ENCODE measurements at places on chromosomes 12 and 14.

DNA sequence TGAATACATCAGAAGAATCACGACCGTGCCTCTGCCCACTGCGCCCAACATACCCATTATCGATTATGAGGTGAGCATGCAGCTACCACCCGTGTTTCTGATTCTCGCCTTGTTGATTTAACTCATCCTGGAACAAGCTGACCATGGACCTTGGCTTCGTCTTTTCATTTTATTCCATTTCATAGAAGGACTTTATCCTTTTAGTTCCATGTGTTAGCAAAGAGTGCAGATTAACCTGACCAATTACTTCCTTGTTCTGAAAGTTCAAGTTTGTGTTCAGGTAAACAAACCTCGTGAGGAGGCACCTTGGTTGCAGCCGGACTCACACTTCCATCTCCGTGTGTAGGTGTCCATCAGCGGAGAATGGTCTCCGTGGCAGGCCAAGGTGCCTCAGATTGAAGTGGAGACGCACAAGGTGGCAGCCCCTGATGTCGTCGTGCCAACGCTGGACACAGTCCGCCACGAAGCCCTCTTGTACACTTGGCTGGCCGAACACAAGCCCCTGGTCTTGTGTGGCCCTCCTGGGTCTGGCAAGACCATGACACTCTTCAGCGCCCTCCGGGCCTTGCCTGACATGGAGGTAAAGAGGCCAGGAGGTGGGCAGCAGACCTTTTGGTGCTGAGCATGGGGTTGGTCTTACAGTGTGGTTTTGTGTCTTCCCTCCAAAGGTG, 52.2 kb downstream of the DYNC1H1 start:
- no peak for DNase-seq

- no peak for DNase-seq
Measured at GRCh38 chr12:130613131-130613530, 103.0 kb downstream of the RIMBP2 start.

DNA sequence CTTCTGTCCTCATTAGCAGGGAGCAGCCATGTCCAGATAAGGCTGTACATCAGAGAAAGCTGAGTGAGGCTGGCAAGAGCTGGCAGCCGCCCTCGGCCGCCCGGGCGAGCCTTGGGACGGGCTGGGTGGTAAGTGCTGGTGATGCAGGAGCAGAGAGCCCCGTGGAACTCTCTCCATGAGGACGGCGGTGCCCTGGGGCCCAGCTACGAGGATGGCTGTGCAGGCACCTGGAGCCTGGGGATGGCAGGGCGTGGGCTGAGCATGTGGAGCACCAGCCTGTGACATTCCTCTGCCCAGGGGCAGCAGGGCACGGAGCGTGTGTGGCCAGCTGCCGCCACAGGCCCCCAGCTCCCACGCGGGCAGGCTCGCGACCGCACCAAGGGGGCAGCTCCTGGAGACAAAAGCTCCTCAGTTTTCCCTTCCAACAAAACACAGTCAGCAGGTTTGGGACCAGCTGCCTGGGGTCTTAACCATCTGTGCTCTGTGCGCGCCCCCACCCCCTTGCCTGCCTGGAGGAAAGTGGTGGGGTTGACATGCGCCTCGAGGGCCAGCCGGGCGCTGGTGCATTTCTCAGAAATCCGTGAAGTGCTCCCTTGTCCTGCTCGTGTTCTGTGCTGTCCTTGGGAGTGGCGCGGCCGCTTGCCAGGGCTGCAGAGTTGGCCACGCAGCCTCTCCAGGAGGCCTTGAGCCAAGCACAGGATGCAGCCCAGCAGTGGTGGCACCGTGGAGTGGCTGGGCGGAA, 21.4 kb downstream of the PACS2 start:
- DNase-seq: no peak

- DNase-seq: no peak
Measured at GRCh38 chr14:59256331-59256730, 67.9 kb downstream of the DAAM1 start.

DNA sequence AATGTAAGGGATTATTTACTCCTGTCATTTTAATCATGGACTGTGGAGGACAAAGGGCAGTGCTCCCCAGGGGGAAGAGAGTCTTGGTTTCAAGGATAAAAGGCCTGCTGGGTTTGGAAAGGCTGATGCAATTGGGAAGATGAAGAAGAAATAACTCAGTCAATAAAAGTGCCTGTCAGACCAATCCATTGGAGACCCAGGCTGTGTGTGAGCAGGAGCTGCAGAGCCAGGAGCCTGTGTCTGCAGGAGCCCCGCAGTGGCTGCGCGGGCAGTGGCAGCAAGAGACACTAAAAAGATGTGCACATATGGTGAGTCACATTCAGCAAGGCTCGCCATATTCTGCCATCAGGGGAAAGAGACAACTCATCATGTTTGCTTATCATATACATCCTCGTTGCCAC, 90.4 kb downstream of the CRACR2A start:
- no peak for DNase-seq

DNA sequence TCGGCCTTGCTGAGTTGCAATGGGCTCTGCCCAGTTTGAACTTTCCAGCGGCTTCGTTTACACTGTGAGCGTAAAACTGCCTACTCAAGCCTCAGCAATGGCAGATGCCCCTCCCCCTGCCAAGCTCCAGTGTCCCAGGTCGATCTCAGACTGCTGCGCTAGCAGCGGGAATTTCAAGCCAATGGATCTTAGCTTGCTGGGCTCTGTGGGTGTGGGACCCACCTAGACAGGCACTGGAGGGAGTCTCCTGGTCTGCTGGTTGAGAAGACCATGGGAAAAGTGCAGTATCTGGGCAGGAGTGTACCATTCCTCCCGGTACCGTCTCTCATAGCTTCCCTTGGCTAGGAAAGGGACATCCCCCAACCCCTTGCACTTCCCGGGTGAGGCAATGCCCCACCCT, 88.2 kb downstream of the KLHL28 start:
- no peak for DNase-seq

DNA sequence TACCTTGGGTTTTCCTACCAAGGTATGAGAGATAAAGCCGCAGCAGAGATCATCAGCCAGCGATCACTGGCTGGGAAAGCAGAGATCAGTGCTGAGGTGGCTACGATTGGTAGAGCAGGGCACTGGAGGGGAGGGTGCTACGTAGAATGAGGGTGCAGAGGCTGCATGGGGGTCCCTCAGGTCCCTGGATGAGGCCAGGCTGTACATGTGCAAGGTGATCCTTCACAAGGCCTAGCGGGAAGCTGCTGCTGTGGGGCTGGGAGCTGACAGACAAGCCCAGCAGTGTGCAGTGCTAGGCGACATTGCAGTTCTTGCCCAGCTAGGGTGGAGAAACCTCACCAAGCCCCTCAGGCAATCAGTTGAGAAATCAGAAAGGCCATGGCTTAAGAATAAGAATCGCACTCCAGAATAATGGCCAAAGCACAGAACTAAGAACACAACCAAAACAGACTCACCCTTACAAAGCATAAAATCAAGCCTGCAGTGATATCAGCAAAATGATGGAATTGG, 37.2 kb upstream of the GPR132 start:
- DNase-seq: peak; percentile 21

- peak; percentile 88 for DNase-seq
Measured at GRCh38 chr12:124457287-124458219, 109.9 kb downstream of the NCOR2 start.

GRCh38 chr14:98093111-98093510, 1178.9 kb downstream of the BCL11B start:
- no peak for DNase-seq

DNA sequence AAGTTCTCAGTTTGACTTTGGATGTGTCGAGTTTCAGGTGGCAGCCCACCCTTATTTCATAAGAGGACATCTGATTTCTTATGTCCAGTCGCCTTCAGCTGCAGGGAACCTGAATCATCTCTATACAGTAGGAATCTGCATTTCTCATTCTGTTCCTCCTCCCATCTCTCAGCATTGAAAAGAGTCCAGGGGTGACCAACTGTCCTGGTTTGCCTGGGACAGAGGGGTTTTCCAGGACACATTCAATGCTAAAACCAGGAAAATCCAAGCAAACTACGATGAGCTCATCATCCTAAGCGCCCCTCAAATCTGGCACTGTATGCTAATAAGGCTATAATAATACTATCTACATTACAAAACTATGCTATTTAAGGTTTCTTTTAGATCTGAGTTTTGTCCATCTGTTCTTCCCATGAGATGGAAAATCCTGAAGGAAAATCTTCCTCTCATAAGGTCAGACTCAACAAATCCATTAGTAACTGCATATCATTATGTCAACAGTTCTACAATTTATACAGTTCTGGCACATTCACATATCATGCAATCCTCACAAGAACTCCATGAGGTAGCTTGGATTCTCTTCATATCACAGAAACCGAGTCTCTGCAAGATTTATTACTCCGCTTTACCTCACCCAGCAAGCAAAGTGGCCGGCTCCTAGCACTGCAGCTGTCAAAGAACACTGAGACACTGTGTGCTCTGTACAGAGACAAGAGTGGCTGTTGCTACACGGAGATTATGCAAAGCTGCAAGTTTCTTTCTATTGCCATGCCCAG, 15.6 kb upstream of the CALM1 start:
- DNase-seq: no peak

GRCh38 chr14:97267509-97267908, 470.3 kb downstream of the VRK1 start:
- no peak for DNase-seq

DNA sequence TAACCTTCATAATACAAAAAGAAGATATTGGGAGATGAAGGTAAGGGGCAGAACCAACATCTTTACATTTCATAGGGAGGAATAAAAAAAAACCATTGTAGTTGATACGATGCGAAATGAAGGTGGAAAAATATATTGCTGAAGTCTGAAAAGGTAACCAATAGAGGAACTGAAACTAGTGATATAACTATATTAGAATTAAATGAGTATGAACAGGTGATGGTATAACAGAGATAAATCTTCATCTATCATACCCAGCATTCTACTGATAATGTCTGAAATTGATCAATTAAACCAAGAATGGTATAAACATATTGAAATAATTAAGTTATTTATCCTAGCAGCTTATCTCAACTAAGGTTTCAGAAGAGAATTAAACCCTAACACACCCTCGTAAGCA, 332.1 kb downstream of the NELL2 start:
- no peak for DNase-seq

GRCh38 chr14:90398841-90399540, 2.2 kb downstream of the CALM1 start:
- DNase-seq: no peak

DNA sequence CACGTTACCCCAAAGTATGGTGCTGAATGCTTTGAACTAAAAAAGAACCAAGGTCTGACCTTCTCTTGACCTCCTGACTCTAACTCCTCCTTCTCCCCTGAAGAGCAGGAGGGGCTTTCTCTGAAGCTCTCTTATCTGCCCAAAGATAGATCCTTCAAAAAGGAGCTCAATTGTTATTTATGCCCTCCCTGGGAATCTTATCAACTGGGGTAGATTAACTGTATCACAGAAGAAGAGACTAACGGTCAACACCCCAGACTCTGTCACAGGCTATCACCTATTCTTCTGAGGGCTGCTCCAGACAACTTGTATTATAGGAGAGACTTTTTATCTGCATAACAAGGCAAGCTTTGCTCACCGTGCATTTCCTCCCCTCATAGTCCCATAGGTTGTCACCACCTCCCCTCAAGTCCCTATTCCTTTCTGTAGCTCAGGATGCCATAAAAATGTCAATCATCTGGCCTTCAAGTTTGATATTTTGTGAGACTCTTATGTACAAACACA, 86.6 kb downstream of the PAPLN start:
- no peak for DNase-seq

DNA sequence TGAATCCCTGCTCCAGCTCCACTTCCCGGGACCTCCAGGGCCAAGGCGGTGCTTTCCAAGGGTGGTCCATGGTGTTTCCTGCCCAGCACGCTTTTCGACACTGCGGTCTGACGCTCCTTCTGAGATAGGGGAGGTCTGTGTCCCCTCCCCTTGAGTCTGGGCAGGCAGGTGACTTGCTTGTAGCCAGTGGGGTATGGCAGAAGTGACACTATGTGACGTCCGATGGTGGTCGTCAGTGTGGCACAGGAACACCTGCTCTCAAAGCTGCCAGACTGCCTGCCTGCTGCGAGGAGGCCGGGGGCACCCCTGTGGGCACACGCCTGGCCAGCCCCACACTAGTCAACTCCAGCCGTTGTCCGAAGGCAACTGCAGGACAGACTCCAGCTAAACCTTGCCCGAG, 16.0 kb upstream of the TRAF3 start:
- no peak for DNase-seq

GRCh38 chr12:81759190-81760051, at the start of gene PPFIA2:
TSS of gene PPFIA2 (minus strand) at chr12:81759350.
- DNase-seq: peak; percentile 70

DNA sequence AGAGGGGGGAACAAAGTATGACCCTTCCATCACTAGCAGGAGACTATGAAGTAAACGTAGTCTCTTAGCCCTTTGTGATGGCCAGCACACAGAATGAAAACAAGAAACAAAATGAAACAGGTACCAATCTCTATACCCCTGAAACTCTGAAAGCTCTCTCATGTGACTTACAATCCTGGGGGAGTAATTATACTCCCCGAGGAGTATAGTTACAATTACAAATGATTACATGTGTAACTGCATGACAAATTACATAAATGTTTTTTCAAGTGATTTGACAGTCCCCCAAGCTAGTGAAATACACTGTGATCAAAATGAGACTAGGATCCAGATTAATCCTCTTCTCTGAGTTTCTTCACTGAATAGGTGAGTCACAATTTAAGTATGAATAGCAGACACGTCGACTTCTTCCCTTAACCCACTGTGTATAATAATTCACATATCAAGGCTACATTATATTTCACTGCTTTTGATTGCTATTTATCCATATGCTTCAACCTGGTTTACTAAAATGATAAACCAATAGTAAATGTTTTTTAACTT, 74.0 kb downstream of the SPTSSA start:
- no peak for DNase-seq

GRCh38 chr12:55682087-55682796, 25.5 kb downstream of the ITGA7 start:
- peak; percentile 42 for DNase-seq

GRCh38 chr14:99274346-99275221, 2.6 kb upstream of the BCL11B start:
- DNase-seq: peak; percentile 76

DNA sequence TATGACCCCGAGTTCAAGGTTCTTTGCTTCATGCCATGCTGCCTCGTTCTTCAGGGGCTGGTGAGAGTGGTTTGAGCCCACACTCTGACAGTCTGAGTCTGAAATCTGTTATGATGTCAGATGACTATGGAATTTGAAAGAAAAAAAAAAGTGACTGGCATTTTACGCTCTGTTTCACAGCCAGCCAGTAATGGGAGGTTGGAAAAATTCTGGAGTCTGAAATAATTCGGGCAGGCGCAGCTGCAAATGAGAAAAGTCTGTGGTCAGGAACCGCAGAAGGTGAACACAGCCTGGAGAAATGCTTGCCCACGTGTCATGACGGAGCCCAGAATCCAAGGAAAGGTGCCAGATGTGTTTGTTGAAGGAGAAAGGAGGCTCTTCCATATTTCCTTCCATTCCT, 269.8 kb upstream of the PWP1 start:
- no peak for DNase-seq

DNA sequence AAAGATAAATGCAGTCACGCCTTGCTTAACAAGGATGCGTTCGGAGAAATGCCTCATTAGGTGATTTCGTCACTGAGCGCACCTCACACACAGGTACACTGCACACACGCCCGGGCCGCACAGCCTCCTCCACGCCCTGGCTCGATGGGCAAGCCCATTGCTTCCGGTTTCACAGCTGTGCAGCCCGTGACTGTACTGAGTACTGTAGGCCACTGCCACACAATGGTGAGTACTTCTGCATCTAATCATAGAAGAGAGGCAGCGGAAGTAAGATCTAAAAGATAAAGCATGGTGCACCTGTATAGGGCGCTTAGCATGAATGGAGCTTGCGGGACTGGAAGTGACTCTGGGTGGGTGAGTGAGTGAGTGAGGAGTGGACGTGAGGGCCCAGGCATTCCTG, 4.3 kb downstream of the RIMBP2 start:
- DNase-seq: no peak

GRCh38 chr12:50825372-50825838, 17.3 kb upstream of the TMPRSS12 start:
- DNase-seq: no peak

All from sciatic nerve (tissue), 2 donors.